ENCODE measurements at places on chromosomes 4 and X.
A peak's percentile ranks its signal among the peaks of the same experiment; 100 is the strongest.

DNA sequence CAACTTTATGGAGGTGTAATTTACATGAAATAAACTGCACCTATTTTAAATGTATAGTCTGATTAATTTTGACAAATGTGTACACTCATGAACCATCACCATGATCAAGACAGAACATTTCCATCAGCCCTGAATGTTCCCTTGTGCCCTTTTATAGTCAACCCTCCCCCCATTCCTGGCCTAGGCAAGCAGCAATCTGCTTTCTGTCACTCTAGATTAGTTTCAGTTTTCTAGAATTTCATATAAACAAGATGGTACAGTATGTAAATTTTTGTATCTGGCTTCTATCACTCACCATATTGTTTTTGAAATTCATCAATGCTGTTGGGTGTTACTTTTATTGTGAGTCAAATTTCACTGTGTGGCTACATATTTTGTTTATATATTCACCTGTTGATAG, 234.2 kb upstream of the RPS6KA3 start:
- DNase-seq = no peak

DNA sequence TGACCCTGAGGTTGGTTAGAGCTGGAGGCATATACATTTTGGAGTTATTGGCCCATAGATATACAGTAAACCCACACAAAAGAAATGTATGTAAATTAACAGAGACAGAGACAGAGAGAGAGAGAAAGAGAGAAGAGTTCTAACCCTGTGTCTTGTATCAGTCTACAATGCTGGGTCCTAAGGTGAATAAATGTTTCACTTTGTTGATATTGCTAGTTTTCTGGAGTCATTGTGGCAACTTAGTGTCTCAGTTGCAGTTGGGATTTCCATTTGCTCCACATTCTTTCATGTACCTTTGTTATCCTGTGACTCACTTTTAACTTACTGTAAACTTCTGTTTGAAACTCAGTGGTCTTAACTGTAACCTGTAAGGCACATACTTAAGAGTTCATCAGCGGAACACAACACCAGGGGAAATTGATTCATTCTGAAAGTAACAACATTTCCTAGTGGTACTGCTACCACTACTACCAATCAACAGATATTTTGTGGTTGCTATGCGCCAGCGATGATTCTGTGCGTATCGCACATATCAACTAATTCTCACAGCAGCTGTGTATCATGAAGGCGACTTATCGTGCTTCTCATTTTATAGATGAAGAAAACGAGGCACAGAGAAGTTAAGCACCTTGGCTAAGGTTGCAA, 38.5 kb upstream of the ETDA start:
- DNase-seq = no peak

- no peak for DNase-seq
Measured at GRCh38 chr4:178242655-178243054, 800.4 kb upstream of the AGA start.

- no peak for DNase-seq
Measured at GRCh38 chr4:33063241-33063640, 2343.1 kb downstream of the PCDH7 start.

DNA sequence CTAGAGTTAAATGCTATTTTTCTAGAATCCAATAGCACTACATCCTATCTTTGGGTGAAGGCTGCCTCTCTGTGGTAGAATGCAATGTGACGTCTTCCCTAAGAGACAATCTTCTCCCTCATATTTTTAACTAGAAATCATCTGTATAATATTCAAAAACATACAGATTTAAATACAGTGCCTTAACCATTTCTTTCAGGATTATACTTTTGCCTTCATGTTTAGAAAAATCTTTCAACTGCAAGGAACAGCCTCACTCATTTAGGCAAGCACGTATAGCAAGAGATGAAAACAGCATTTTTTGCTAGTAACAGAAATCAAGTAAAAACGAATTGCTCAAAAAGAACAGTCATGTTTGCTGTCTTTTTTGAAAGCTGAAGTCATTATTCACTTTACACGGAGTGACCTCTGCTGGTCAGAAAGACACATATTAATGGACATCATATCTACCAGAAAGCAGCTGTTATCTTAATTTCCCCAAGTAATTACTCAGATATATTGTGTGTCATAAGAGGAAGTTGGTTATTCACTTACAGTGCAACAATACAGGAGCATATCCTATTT, 422.3 kb downstream of the STPG2 start:
- no peak for DNase-seq

GRCh38 chr4:35520059-35520458, 724.3 kb downstream of the ARAP2 start:
- no peak for DNase-seq

DNA sequence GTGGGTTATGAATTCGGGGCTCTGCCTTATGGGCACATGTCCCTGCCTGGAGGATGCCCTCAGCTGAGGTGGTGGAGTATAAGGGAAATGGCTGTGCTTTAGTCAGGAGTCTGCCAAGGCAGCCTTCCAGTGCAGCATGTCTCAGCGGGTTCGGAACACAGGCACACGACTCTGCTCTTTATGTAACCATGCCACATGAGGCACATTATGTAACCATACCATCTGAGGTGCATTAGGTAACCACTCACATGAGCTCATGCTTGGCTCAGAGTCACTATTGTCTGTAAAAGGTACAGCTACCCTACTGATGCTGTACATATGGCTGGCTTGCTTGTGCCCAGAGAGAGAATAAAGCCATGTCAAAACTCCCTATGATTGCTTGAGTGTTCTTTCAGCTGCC, 723.6 kb downstream of the TRAM1L1 start:
- DNase-seq = no peak

- no peak for DNase-seq
Measured at GRCh38 chr4:9971711-9972110, 49.6 kb downstream of the SLC2A9 start.

DNA sequence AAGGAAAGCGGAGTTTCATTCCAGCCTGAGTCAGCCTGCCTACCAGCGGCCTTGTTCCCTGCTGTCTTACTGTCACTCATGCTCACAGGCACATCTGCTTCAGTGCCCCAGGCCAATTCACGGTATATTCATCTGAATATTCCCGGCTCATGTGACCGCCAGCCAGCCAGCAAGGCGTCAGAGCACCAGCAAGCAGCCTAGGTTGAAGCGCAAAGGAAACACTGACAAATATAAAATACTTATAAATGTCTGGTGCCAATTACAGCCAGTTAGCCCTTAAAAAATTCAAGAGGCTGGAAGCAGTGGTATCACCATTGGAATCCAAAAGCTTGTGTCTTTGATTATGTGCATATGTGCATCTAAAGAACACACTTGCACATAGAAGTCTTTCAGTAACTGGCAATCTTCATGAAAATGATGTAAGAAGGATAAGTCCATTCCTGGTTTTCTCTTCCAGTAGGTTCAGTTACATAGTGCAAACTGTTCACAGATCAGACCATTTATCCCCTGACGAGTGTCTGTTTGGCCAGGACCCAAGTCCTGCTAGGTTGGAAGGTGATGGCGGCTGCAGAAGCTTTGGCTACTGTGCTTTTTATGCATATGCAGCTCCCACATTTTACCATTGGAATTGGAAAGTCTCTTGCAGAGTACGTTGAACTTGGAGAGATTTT, 61.3 kb downstream of the LUZP4 start:
- no peak for DNase-seq

- DNase-seq = no peak
Measured at GRCh38 chrX:153736871-153737441, 12.3 kb downstream of the ABCD1 start.

DNA sequence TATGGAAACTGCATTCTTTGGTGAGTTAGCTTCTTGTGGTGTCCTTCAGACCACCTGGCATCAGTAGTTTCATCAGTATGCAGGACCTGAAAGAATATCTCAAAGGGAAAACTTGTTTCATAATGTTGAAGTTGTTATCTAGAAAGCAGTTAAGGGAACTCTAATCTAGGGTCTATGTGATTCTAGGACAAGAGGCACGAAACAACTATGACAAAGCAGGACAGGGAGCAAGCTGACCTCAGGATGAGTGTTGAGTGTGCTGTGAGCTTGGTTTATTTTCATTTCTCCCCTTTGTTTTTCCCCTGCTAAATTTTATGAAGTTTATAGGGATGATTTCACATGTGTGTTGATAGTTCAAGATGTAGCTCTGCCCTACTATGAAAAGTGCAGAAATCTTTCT, 65.7 kb downstream of the MXRA5 start:
- DNase-seq = no peak

DNA sequence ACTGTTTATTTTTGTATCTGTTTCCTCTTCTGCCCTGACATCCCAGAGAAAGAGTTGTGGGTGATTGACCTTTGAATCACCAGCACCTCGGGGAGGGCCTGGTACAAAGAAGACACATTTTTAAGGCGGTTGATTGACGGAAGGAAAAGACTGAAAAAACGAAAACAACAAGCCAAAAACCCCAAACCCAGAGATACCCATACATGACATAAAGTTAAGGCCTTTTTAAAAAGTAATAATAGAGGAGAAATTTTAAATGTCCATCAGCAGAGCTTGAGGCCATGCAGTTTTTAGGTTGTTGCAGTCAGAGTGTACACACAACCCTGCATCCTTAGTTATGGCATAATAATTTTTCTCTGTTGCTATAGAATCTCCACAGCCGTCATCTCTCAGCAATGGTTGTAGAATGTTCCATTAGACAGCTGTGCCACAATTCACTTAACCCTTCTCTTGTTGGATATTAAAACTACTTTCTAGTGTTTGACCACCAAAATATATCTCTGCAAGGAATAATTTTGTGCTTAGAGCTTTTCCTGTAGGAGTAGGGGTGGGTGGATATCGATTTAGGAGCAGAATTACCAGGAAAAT, 110.2 kb downstream of the GNL3L start:
- no peak for DNase-seq

- DNase-seq = no peak
Measured at GRCh38 chr4:148092316-148093014, 349.7 kb downstream of the NR3C2 start.

DNA sequence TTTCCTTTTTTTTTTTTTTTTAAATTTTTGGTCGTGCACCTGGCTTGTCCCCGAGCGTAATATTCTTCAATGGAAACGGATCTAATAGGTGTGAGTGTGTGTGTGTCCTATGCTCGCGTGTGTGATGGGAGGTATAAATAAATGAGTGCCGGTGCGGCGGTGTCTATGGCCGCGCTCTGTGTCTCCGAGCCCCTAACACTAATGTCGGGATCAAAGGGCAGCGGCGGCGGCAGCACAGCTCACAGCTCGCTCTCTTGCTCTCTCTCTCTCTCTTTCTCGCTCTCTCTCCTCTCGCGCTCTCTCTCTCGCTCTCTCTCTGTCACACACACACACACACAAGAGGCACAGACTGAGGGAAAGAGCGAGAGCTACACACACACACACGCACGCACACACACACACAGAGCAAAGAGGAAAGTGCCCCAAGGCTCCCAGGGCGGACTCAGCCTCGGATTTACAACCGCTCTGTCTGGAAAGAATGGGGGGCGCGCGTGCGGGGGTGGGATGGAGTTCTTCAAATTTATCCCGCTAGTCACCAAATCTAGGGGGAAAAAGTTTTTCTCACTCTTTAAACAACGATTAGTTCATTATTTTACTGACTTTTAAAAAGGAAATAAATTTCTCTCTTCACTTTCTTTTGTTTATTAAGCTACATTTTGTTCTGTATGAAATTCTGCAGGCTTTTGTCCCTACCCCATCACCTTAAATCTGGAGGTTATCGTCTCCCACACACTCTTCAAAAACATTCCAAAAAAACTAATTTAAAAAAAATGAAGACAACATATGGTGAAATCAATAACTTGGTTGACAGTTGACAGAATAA, at the start of gene ZNF827:
ZNF827 (minus strand) TSS at position 206 of the 823 bp plus-strand sequence. CDS start 416 bp downstream, outside the sequence.
- DNase-seq = peak; percentile 59

DNA sequence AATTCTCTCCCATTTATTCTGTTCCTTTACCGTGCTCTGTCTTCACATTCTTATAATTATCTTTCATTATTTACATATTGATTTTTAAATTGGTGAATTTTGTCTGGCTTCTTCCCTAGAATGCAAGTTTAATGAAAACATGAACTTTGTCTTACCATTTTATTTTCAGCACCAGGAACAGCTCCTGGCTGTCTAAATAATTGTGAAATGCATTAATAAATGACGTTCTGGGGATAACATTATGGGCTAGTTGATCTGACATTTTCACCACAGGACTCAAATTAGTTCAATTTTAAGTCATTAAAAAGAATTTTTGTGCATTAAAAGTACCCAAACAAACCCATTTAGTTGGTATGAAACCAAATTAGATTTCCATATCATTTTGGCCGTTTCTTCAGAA, 97.5 kb downstream of the KCTD8 start:
- no peak for DNase-seq

GRCh38 chrX:54452920-54453319, 12.7 kb downstream of the TSR2 start:
- DNase-seq = no peak

GRCh38 chrX:23344238-23344903, 9.7 kb downstream of the PTCHD1 start:
- no peak for DNase-seq

DNA sequence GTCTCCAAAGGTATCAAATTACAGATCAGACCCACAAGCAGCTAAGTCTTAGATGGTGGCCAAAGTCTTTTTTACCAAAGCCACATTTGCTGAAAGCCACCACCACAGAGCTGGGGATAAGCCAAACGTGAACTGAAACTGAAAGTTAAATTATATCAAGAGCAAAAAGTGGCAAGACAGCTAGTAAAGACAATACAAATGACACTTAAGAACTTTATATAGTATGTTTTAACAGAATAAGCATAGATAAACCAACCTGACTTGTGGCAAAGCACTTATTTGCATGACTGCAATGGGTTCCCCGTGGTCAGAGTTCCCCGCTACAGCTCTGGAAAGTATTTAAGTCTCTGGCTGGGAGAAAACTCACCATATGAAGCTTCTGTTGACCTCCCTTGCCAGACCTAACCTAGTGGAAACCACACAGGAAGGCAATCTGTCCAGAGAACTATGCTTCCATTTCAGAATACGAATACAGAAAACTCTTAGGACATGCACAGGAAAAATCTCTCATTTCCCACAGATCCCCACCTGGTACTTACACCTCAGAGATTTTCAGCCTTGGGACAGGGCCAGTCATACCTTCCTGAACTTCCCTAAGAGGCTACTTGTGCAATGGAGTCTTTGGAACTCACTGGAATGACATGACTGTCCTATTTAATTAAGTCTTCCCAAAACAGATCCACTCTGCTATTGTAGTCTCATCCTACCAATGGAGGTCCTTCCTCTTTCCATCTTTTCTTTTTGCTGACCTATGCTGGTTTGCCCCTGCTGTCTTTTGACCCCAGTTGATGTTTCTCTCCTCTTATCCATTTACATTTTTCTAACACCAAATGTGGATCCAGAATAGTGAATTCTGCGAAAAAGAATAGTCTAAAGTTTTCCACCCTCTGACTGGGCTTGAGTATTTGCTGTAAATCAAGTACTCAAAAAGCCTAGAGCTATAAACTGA, 225.1 kb downstream of the NR3C2 start:
- DNase-seq = peak; percentile 65

GRCh38 chr4:172628263-172628662, 540.3 kb upstream of the GALNT7 start:
- no peak for DNase-seq

- DNase-seq = no peak
Measured at GRCh38 chr4:23889814-23890341, at the start of gene PPARGC1A. PPARGC1A (minus strand) TSS chr4:23890047; CDS start chr4:23889957, 90 bp downstream.

- no peak for DNase-seq
Measured at GRCh38 chr4:67521506-67521905, 23.8 kb downstream of the CENPC start.

Data from T-helper 1 cell (primary cell).